ENCODE measurements at places on chromosomes 13 and 19.

DNA sequence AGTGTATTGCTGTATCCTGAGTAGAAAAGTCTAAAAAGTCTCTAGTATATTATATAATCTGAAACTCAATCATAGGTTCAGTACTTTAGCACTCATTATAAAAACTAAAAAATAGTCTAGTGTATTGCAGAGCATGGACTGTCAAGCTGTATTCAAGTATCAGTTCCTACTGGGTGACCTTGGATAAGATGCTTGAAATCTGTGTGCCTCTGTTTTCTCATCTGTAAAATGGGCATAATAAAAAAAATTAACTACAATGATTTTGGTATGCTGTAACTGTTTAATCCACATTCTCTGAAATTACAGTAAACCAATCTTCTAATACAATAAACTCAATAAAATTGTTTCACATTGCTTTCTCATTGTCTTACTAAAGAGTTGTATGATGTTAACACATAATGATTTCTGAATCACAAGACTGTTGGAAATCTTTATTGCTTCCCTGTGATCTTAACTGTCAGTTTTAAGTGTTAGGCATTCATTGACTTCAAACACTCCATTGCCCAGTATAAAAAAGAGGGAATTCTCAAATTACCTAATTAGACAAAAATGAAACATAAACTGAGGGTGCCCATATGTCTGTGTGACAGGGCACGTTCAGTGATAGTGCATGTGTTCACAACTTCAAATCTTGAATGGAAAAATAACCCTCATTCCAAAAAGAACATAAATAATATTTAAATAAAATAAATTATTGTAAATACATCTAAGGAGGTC lies 2.2 kb downstream of the STARD13 start:
- DNase-seq, result no peak

DNA sequence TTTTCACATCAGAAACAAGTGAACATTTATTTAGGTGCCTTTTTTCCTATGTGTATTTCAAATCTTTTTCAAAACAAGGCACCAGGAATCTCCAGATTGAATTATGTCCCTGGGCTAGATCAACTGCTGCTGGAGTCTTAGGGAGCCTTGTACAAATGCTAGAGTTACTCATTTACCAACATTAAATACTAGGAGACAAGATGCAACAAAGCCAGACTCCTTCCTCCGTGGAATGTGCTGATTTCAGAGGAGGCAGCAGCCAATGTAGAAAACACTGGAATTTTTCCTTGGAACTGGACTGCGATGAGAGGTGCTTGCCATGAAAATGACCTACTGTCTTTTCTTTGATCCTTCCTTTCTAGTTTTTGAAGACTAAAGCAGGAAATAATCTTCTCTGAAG lies 1514.7 kb upstream of the MIR17HG start:
- no peak for DNase-seq

DNA sequence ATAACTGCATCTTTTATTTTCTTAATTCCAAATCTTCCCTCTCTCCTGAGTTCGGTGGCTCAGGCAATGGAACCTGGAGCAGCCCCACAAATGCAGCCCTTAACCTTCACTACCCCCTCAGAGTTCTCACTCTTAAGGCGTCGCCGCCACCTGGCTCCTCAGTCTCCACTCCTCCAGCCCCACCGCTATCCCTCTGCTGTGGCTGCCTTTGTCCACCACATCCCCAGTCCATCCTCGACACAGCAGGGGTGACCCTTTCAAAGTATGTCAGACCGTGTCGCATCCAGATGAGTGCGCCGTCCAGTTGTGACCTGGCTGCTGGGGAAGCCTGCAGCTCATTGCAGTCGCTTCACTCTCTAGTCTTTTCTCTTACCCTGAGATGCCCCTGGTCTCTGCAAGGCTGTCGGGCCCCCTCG lies 1.0 kb downstream of the SPPL2B start:
- no peak for DNase-seq

DNA sequence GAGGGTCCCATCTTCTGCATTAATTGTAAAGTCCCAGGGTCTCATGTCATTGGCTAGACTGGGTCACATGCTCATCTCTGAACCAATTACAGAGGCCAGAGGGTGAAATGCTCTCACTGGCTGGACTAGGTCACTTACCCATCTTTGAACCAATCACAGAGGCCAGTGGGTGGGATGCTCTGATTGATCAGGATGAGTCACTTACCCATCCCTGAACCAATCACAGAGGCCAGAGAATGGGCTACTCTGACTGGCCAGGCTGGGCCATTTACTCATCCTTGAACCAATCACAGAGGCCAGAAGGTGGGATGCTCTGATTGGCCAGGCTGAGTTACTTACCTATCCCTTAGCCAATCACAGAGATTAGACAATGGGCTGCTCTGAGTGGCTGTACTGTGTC lies 5.3 kb downstream of the MISP start:
- peak; percentile 43 for DNase-seq

GRCh38 chr13:50122455-50122854 lies 107.2 kb downstream of the KCNRG start:
- DNase-seq, result no peak

DNA sequence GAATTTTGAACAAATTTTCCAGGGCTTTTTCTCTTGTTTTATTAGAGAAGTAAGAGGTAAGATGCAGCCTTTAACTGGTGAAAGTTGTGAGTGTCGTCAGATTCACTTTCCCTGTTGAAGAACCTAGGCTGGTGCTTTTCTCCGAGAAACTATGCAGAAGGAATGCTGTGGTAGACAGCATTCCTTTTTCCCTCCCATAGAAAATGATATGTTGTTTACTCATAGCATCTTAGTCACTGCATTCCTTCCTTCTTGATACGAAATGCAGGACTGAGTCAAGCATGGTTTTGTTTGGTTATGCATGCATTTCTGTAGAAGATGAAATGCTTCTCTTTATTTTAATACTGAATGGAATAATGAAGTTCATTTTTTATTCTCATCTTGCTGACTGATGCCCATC lies 3.4 kb downstream of the ITGBL1 start:
- DNase-seq, result no peak

- no peak for DNase-seq
Measured at GRCh38 chr13:76380446-76381065, 505.6 kb downstream of the KCTD12 start.

GRCh38 chr19:45560038-45560437 lies 24.6 kb downstream of the OPA3 start:
- peak; percentile 15 for DNase-seq

GRCh38 chr19:31461814-31462539 lies 112.7 kb upstream of the TSHZ3 start:
- no peak for DNase-seq

DNA sequence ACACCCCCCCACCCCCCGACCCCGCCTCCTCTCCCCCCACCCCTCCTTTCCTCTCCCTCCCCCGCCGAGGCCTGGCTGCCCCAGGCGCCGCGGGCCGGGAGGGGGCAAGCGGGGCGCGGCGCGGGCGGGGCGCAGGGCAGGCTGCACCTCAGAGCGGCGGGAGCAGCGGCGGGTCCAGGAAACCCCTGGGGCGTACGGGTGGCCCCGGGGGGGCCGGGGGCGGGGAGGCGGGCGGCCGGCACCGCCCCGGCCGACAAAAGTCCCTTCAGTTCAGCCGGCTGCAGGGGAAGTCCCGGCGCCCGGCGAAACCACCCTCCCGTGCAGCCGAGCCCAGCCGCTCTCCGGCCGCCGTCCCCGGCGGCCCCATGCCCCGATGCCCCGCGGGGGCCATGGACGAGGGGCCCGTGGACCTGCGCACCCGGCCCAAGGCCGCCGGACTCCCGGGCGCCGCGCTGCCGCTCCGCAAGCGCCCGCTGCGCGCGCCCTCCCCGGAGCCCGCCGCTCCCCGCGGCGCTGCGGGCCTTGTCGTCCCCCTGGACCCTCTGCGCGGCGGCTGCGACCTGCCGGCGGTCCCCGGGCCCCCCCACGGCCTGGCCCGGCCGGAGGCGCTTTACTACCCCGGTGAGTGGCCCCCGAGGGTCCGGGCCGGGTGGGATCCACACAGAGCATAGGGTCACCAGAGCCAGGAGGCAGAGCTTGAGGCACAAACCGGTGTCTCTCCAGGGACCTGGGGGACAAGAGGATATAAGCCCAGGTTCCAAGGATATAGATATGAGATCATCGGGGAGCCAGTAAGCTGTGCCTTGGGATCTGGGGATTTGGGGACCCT lies at the start of gene BCL3:
TSS of gene BCL3 (plus strand) at position 283 of the 829 bp plus-strand sequence. CDS start at position 366, 83 bp downstream.
- peak; percentile 93 for DNase-seq

DNA sequence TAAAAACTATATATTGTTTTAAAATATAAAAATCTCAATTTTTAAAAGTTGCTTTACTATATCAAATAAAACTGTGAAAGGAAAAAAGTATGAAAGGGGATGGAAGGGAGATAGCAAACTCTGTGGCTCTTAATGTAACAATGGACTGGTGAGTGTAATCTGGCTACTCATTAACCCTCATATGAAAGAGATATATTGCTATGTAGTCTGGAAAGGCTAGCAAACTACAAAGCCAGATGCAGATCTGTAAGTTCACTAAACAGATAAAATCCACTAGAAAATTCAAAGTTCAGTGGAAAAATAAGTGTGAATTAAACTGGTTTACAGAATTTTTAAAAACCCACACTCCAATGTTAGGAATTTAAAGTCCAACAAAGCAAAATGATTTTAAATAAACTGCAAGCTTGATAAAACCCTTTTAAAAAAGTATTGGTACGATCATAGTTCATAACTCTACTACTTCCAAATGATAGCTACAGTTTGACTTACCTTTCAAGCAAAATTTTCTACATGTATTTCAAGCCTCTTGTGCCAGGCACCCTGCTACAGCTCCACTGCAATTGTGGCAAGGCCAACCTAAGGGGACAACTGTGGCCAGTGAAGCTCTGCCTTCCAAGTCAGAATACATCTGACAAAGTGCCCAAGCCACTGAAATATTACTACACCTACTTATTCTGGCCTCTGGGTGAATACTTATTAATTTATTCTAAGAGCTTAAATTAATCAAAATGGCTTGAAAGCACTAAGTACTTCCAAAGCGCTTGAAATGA lies 647 bp upstream of the ELF1 start:
- no peak for DNase-seq

GRCh38 chr13:72586518-72586917 lies 140.9 kb downstream of the MZT1 start:
- DNase-seq, result no peak

DNA sequence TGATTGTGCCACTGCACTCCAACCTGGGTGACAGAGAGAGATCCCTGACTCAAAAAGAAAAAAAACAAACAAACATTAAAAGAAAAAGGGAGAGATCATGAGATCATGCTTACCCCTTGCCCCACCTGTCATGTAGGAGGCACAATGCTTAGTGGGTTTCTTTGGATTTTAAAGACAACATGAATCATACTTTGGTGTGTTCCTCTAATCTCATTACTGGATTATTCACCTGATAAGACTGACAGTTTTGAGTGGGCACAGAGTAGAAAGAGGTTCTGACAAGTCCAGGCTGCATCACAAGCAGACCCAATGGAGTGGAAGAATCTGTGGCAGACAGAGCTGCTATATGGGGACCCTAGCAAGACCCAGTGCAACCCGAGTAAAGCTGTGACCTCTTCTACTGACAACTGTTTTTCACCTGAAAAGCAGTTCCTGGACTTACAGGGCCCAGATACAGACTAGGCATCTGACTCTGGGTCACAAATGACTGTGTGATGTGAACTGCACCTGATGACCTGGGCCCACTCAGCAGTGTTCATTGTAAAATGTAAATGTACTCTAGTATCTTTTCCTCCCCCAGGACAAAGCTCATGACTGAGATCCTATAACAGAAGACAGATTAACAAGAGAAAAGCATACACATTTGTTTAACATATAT lies 28.9 kb upstream of the USP12 start:
- DNase-seq, result no peak

GRCh38 chr13:113138792-113139551 lies 16.4 kb downstream of the F10 start:
- no peak for DNase-seq

GRCh38 chr19:38003438-38004185 lies 96.6 kb downstream of the SIPA1L3 start:
- DNase-seq, result peak; percentile 55

DNA sequence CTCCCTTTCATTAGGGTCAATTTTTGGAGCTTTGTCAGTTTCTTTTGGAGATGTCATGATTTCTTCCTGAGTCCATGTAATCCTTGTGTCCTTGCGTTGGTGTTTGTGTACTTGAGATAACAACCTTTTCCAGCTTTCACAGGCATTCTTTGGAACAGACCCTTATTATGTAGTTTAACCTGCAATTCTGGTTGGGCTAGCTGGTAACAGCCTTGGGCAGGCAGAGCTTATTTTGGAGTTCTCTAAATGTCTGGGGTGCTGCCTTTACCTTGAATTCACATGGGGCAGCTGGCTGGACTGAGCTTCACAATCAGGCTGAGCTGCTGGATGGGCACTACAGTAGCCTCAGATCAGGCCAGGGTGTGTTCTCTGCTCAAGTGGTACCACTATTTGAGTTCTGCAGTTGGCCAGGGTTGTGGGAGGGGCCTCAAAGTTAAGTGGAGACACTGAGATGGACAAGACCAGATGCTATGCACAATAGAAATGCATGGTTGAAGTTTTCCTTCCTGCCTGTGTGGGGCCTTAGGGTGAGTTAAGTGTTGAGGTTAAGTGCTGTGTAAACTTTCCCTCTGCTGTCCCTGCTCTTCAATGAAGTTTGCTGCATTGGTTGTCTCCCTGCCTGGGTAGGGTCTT lies 277.3 kb downstream of the ATP8A2 start:
- no peak for DNase-seq

DNA sequence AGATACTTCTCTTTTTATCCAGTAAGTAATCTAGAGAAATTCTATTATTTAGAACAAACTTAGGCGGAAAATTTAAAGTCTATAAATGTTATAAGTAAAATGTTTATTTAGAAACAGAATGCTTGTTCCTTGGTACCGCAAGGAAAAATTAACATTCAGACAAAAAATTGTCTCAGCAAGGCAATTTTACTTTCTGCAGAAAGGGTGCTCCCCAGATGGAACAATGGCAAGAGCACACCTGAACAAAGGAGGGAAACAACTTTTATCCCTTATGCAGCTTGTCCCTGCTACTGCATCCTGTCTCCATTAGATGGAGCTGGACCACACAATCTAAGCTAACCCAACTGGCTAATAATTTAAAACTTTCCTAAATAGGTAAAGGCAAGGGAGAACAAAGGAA lies 6.5 kb upstream of the ZNF708 start:
- DNase-seq, result no peak

DNA sequence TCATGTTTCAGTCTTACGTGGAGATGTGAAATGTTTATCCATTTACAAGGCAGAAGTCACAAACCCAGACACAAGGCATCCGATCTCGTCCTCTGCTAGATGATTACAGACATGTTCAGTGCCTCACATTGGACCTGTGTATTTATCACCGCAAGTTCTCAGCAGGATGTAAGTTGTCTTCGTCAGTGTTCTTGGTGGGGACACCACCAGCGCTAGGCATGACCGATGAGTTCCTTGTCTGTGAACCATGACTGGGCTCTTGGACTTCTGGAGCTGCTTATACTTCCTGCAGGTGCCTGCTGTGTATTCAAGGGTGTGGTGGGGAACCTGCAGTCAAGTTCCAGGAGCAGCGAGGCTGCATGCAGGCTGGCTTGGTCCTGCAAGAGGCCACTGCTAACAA lies 105.4 kb downstream of the URI1 start:
- peak; percentile 18 for DNase-seq

GRCh38 chr13:74869846-74870245 lies 612.1 kb downstream of the TBC1D4 start:
- DNase-seq, result no peak

Data from mucosa of descending colon (tissue), 3 donors.